ENCODE measurements at places on chromosomes 11 and 22. TPM values are rescaled to one million over a fixed set of nuclear protein-coding genes. Genes with fewer than 3 reads are reported as not detected.

GRCh38 chr22:48920776-48921241 is 906.9 kb downstream of the BRD1 start:
- DNase-seq, result no peak

DNA sequence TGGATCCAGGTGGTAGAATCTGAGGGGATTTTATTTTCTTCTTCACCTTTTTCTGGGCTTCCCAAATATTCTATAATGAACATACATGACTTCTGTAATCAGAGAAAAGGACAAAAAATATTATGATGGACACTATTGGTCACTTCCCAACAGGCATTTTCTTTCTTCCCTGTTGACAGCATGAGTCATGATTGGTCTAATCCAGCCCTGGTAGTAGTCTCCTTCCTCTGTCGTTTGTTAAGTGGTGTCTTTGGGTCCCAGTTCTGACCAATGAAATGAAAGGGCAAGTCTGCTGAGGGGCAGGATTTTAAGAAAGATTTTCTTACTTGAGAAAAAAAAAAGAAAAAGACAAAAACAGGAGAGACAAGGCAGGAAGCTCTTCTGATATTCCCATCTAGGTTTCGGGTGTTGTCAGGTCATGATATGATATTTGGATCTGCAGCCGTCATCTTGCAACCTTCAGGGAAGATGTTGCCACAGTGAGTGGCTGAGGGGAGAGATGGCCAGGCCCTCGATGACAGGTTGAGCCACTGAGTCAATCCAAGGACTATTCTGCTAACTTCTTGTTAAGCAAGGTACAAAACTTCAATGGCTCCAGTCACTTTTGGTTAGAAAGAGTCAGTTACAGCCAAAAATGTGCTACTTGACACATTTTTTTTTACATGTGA is 23.3 kb upstream of the PLEKHB1 start:
- DNase-seq, result no peak

- no peak for DNase-seq
Measured at GRCh38 chr22:30968015-30968923, at the start of gene MORC2. Gene MORC2, minus strand, starts transcription at chr22:30968774. Its CDS starts 885 bp downstream, at chr22:30967889.

GRCh38 chr22:46965555-46966494 is 203.4 kb downstream of the TBC1D22A start:
- DNase-seq, result no peak

DNA sequence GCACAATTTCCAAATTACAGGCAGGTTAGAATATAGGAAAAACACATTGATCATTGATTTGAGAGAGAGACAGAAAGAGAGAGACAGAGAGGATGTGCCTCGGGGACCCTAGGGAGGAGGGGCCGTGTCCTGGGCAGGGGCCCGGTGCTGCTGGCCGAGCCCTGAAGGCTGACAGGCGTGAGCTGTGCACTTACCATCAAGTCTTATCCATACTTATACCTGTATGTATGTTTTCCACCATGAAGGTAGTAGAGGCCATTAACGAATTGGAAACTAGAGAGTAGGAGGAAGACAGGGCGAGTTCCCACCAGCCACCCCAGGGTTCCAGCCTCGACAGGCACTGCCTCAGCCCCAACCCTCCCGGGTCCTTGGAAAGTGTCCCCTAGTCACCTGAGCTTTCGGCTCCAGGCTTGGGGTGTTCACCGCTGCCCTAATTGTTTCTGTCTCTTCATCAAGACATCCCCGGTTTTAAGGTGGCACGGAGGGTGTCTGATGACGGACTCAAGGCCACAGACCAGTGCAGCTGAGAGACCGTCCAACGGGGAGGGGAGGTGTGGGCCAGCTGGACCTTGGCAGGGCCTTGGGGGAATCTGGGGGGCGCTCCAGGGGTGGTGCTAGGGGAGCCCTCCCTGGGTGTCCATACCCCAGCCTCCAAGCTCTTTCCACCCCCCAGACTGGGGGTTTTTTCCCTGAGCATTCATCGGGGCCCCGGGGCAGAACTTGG is 431.3 kb downstream of the TBC1D22A start:
- DNase-seq, result no peak

- no peak for DNase-seq
Measured at GRCh38 chr11:135069890-135070289, 657.8 kb upstream of the B3GAT1 start.

DNA sequence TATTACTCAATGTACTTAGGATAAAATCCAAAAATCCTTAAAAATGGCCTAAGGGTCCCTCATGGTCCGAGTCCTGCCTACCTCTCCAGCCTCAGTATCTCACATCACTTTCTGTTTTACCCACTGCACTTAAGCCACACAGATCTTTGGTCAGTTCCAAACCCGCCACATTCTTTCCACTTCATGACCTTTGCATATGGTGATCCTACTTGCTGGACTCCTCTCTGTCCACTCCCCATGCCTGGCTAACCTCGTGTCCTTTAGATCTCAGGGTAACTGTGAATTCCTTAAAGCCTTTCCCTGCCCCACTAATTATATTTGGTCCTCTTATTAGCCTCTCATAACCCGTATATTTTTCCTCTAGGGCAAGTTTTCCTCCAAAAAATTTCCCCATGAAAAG is 1.2 kb downstream of the NUP160 start:
- no peak for DNase-seq

GRCh38 chr22:37139762-37140161 is 10.0 kb downstream of the IL2RB start:
- DNase-seq, result no peak

TESMIN gene
- 0.79 TPM for polyA plus RNA-seq

PDGFD gene
- polyA plus RNA-seq, result 50.1 TPM

FBLN1 gene
- 314 TPM for polyA plus RNA-seq

SULT4A1 gene
- 0.07 TPM for polyA plus RNA-seq

ANO3 gene
- polyA plus RNA-seq, result 0.02 TPM
